Fibroblast of skin of left quadriceps (primary cell): ENCODE measurements at places on chromosomes 6 and 20.

DNA sequence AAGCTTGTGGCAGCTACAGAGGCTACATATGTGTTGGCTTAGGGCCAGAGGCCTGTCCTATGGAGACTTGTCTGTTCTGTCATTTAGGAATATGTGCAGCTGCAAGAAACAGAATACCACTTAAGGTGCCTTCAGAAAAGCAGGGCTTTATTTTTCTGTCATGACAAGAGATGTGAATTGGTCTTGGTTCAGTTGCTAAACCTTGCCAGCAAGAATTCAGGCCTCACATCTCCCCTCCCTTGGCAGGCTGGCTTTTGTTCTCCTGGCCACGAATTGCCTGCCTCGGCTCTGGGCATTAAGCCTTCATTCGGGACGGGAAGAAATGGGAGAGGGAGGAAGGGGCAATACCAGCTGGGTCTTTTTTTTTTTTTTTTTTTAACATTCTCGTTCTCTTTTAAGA is 82.4 kb upstream of the TGM3 start:
- no peak for DNase-seq

- no peak for DNase-seq
Measured at GRCh38 chr20:54654450-54654849, 179.1 kb downstream of the DOK5 start.

- no peak for DNase-seq
Measured at GRCh38 chr6:41318261-41318653, 17.2 kb upstream of the NCR2 start.

- no peak for DNase-seq
Measured at GRCh38 chr20:44698351-44698750, 16.8 kb upstream of the CCN5 start.

DNA sequence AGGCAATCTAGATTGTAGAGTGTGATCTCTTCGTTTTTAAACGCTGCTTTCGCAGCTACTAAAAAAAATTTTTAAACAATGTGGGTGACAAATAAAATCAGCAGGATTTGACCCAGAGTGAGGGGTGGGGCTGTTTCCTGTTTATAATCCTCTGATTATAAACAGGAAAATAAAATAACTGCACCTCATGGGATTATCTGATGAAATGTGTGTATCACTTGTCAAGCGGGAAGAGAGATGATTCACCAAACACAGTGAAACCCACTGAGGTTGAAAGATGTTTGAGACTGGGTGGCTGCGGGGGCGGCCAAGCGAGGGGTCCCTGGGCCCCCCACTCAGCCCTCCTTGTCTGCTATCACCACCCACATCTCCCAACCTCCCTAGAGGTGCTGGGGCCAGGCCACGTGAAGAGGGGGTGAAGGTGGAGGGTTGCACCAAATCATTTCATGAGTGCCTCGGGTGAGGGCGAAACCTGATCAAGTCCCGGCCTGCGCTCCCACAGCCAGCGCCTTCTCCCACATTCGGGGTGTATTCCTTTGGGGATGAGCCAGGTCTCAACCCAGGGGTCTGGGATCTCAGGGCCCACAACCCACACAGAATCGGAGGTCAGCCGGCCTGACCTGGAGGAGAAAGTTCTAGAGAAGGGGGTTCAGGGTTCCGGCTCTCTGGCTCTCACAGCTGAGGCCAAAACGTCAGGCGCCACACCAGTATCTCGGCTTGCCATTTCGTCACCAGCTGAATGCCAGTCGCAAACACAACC is 212.5 kb downstream of the BMP7 start:
- DNase-seq: no peak

DNA sequence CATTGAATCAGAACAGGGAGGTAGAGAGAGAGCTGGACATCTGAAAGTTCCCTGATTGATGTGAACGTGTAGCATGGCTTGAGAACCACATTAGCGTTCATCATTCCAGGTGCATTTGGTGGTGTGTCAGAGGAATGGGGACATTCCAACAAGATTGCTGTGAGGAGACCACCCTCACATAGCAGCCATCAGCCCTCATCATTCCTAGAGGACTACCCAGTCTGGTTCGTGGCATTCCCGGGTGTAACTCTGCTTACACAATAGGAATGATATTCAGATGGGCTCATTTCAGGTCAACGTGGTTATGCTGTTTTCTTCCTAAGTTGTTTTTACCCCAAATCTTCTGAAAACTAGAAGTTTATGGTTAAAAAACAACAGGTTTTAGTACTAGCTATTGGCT is 62.2 kb upstream of the KLHL31 start:
- no peak for DNase-seq

DNA sequence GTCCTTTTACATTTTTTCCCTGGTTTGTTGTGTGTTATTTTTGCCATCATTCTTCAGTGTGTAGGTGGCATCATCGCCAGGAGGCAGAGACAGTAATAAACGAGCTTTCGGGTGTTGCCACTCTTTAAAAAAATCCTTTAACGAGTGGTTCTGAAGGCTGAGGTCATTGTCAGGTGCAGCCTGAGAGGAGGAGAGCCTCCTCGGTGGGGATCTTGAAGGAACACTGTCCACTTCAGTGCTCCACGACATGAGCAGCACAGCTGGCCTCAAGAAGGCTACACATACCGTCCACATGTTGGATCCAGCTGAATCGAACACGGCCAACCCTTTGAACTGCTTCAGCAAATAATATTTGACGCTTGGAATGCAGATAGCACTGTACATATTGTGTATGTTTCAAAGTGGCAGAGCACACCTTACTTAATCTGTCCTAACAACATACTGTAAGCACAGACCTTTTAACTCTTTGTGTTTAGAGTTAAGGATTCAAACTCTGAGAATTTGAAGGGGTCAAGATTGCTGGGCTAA is 48.0 kb upstream of the FOXQ1 start:
- no peak for DNase-seq

GRCh38 chr20:7496394-7496991 is 443.8 kb downstream of the HAO1 start:
- DNase-seq: peak; percentile 60

DNA sequence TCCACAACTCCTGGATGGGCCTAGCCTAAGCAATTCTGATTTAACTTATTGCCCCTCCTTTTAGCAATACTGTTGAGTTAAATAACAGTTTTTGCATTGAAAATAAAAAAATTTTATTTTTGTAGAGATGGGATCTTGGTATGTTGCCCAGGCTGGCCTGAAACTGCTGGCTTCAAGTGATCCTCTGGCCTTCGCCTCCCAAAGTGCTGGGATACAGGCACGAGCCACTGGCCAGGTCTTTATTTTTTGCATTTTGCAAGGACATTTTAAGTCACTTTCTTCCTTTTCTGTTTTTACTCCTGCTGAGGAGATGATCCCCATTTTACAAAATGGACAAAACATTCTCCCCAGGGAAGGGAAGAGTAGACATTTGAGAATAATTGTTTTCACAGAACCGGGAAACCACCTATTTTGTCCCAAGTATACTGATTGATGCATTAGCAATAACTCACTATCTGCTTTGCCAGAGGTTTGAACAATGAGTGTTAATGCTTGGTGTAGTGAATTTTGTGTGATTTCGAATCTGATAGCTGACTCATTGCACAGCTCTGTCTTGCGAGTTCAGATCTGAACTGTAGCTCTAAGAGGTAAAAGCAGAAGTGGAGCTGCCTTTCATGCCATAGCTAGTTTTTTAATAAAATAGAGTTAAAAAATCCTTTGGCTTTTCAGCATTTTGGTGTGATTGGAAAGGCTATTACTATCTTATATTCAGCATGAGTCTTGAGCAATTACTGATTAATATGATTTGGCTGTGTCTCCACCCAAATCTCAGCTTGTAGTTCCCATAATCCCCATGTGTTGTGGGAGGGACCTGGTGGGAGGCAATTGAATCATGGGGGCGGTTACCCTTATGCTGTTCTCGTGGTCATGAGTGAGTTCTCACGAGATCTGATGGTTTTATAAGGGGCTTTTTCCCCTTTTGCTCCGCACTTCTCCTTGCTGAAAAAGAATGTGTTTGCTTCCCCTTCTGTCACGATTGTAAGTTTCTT is 20.9 kb downstream of the IGF2R start:
- DNase-seq: no peak

GRCh38 chr20:17061715-17062114 is 165.1 kb upstream of the PCSK2 start:
- DNase-seq: no peak

- DNase-seq: no peak
Measured at GRCh38 chr20:2227861-2228260, 67.9 kb upstream of the TGM3 start.

DNA sequence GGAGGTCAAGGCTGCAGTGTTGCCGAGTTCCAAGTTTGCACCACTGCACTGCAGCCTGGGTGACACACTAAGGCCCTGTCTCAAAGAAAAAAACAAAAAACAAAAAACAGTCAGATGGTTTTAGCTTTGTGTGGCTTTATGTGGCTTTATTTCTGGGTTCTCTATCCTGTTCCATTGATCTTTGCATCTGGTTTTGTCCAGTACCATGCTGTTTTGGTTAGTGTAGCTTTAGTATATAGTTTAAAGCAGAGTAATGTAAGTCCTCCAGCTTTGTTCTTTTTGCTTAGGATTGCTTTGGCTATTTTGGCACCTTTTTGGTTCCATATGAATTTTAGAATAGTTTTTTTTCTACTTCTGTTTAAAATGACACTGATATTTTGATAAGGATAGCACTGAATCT is 225.5 kb downstream of the HDGFL1 start:
- DNase-seq: no peak

- no peak for DNase-seq
Measured at GRCh38 chr6:161132384-161132783, 140.8 kb downstream of the MAP3K4 start.

DNA sequence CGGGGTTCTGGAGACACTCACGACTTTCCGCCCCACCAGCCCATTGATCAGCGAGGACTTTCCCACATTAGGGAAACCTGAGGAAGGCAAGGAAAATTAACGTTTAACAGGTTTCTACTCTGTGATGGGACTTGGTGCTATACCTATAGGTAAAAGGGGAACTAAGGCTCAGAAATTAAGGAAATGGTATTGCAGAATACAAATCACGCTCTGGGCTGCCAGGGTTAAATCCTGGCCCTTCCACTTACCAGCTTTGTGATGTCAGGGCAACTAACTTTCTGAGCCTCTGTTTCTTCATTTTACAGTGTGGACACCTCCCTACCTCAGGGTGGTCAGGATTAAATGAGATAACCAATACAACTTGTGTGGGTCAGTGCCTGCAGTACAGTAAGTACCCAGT is 8.8 kb downstream of the GNL1 start:
- DNase-seq: no peak

DNA sequence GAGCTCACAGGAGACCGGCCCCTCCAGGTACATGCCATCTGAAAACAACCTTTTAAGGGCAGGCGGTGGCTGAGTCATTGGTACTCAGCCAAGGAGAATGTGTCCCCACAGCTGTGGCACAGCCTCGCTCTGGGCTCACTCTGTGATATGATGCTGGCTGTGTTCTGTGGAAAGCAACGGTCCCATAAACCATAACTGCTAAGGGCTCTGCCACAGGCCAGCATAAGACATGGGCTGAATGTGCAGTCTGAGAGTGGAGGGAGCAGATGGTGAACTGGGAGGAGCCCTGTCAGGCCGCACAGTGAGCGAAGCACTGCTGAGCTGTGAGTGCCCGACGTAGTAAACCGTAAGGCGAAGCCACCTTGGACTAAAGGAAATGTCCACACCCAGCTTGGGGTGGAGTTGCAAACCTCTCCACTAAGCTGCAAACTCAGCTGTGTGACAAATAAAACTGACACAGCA is 375.8 kb downstream of the THBS2 start:
- DNase-seq: no peak

GRCh38 chr6:98593676-98594075 is 240.7 kb upstream of the POU3F2 start:
- no peak for DNase-seq

DNA sequence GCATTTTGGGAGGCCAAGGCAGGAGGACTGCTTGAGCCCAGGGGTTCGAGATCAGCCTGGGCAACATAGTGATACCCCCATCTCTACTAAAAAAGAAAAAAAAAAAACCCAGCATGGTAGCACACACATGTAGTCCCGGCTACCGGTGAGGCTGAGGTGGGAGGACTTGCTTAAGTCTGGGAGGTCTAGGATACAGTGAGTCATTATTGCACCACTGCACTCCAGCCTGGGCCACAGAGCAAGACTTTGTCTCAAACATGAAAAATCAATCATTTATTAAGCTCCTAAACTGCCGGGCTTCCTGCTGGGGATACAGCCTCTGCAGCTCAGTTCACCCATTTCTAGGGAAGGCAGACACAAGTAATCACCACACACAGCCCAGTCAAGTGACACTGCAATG is 7.3 kb upstream of the USP45 start:
- DNase-seq: no peak

DNA sequence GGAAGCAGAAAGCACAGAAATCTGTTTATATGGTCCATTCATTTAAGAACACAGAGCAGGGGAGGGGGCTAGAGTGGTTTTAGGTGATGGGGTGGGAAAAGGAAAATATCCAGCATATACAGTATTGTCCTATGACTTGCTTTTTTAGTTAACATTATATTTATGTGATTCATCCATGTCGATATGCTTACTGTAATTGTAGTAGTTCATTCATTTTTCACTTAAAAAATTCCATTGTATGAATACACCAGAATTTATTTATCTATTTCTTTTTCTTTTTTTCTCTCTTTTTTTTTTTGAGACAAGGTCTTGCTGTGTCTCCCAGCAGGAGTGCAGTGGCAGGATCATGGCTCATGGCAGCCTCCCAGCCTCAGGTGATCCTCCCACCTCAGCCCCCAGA is 9.6 kb upstream of the PRIM2 start:
- no peak for DNase-seq

GRCh38 chr20:17210983-17211382 is 15.9 kb upstream of the PCSK2 start:
- no peak for DNase-seq

GRCh38 chr20:35968930-35969329 is 540 bp downstream of the CNBD2 start:
- no peak for DNase-seq

DNA sequence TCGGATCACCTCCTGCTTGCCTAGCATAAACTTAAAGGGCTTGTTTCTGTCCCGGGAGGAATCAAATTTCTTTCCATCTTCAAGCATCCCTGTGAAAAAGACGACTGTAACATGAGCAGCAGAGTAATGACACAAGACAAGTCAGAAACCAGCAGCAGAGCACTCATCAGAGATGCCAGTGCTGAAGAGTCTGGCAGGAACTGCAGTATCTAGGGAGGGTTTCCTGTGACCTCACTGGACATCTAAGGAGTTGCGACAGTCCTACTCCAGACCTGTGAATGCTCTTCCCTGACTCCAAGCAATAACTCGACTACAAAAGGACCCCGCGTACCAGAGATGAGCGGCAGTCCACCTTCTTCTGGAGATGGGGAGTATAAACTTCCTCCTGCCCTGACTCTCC is 17.3 kb downstream of the FKBP1A start:
- DNase-seq: peak; percentile 39

DNA sequence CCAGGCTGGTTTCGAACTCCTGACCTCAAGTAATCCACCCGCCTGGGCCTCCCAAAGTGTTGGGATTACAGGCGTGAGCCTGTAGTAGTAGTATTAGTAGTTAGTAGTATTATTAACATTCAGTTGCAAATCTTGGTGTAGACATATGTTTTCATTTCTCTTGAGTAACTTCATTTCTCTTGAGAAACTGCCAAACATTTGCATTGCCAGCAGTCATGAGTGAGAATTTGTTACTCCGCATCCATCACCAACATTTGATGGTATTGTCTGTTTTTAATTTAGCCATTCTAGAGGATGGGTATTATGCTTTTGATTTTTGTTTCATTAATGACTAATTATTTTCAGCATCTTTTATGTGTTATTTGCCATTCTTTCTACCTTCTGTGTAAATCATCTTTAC is 1.5 kb upstream of the ERVFRD-1 start:
- peak; percentile 79 for DNase-seq
